ENCODE measurements at places on chromosomes 7 and 10.

- no peak for DNase-seq
Measured at GRCh38 chr10:78181381-78182055, 147.9 kb downstream of the RPS24 start.

GRCh38 chr10:1598393-1599153 is 138.8 kb downstream of the ADARB2 start:
- DNase-seq: no peak

DNA sequence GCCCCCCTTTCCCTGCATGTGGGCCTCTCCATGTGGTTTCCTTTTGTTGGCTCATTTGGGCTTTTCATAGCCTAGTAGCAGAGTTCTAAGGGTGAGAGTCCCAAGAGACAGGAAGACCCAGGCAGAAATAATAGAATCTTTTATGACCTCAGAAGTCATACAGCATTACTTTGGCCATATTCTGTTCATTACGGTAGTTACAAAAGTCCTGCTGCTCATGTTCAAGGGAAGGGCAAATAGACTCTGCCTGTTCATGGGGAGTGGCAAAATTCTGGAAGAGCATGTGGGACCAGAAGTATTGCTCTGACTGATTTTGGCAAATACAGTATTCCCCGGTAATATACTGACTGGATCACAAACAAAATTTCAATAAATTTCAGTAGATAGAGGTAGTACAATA is 910.3 kb downstream of the LRMDA start:
- DNase-seq: no peak

DNA sequence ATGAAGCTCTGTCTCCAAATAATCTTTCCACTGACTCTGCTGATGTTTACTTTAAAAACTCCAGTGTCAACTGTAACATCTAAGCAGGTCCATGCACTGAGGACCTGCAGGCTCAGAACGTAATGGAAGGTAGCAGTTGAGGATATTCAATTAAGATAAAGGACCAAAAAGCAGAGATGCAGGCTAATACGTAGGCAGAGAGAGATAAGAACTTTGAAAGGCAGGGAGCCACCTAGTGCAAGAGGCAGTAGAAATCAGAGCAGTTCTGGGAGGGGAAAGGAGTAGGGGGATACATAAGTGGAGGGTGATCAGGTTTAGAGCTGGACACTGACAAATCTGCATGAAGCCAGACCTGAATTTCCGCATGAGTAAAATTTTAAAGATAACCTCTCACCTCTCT is 114.5 kb upstream of the POM121L12 start:
- DNase-seq: no peak

GRCh38 chr7:27184337-27185012 is 557 bp downstream of the HOXA11 start:
- peak; percentile 76 for DNase-seq

DNA sequence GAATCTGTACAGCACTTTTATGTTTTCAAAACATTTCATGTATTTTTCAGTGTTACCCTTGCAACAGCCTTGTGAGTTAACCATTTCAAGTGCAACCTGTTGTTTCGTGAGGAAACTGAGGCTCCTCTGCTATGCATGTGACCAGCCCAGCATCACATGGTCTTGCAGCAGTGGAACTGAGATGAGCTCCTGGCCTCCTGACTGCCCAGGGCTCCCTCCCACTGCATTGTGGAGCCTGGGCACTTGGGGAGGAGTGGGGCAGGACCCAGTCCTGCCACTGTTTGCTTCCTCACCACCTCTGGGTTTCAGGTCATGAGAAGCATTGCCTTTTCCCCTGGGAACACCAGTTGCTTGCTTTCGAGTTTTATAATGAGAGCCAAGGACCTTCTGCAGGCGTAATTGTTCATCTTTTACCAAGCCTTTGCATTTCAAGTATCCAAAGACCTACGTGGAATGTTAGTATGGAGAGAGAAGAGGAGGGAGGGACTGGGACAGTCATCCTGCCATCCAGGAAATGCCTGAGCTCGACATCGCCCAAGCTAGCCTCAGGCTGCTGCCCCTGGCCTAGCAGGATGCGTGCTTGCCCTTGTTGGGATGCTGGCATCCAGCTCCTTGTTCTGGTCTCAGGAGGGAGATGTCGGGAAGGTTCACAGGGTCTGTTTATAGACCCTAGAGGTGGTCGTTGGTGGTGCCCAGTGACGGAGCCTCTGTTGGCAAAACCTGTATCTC is 32.3 kb upstream of the BHLHA15 start:
- DNase-seq: no peak

GRCh38 chr10:47329855-47330254 is 7.6 kb downstream of the GDF2 start:
- DNase-seq: no peak

- no peak for DNase-seq
Measured at GRCh38 chr10:126204320-126204719, 184.0 kb downstream of the ADAM12 start.

GRCh38 chr7:117165656-117166055 is 157.2 kb downstream of the WNT2 start:
- DNase-seq: no peak

- DNase-seq: no peak
Measured at GRCh38 chr10:100735337-100736143, 9.8 kb upstream of the PAX2 start.

- DNase-seq: no peak
Measured at GRCh38 chr10:75143353-75143752, 31.9 kb downstream of the SAMD8 start.

DNA sequence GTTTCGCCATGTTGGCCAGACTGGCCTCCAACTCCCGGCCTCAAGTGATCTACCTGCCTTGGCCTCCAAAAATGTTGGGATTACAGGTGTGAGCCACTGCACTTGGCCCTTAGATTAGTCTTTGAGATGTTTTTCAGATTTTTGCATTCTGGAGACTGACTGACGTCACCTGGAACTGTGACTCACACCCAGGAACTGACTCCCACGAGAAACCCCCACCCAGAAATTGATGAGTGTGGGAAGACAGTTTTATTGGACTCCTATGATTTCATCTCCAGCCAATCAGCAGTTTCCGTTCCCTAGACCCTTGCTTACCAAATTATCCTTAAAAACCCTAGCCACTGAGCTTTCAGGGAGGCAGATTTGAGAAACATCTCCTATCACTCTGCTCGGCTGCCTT is 867.3 kb downstream of the TYW1 start:
- no peak for DNase-seq

- DNase-seq: no peak
Measured at GRCh38 chr10:99761365-99761764, 21.1 kb upstream of the ABCC2 start.

GRCh38 chr7:36207451-36208291 is 54.6 kb downstream of the EEPD1 start:
- peak; percentile 65 for DNase-seq

DNA sequence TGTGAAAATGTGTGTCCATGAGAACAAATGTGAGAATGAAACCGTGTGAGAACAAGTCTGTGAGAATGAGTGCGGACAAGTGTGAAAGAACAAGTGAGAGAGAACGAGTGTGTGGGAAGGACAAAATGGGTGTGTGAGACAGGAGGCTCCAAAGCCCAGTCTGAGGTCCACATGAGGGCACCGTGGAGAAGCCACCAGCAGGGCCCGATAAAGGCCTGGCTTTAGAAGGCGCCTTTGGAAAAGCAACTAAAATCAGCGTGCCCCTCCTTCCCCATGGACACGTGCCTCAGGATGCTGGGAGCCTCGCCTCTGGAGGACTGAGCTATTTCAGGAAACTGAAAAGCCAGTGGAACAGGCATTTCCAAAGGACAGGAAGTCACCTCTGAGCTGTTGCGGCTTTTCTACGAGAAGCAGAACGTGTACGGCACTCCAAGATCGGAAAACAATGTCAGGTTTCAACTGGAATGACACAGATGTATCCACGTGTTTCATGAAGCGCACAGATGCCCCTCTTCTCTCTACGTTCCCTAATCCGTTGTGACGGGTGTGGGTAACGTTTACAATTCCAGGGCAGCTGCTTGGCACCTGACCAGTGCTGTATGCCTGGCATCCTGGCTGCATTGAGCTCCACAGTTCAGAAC is 46.4 kb downstream of the ESYT2 start:
- no peak for DNase-seq

DNA sequence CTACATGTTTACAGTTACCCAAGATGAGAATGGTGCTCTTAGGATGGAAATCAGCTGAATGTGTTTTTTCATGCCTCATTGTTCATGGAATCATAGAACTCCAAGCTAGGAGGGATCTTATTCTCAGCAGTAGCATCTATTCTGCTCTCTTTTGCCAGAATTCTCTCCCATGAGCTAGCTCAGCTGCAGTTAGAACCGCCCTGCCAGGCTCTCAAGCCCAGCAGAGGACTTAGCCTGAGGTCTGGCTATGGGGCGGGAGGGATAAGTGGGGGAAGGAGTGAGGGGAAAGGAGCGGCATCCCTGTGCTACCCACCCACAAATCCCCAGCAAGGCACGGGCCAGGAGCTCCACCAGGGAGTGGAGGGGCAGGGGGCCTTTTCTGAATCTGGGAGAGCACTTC is 120.7 kb upstream of the PLXNA4 start:
- DNase-seq: no peak

- DNase-seq: no peak
Measured at GRCh38 chr10:124168581-124168980, 75.2 kb upstream of the CHST15 start.
